Occipital lobe (tissue), 3 donors: ENCODE measurements at places on chromosomes 5 and 9.

DNA sequence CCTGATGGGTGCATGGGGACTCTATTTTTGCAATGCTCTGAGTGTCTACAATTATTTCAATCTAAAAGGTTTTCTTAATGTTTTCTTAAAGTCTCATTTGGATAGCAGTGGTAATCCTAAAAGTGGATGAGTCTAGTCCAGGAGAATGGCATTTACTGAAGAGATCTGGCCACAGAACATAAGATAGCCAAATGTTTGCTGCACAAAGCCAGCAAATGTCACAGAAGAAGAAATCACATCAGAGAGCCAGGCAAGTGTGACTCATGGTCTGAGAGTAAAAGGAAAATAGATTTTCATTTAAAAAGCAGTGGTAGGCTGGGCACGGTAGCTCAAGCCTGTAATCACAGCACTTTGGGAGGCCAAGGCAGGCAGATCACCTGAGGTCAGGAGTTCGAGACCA lies 352.7 kb upstream of the GRAMD2B start:
- DNase-seq = no peak

GRCh38 chr5:116754556-116754955 lies 179.9 kb upstream of the SEMA6A start:
- no peak for DNase-seq

DNA sequence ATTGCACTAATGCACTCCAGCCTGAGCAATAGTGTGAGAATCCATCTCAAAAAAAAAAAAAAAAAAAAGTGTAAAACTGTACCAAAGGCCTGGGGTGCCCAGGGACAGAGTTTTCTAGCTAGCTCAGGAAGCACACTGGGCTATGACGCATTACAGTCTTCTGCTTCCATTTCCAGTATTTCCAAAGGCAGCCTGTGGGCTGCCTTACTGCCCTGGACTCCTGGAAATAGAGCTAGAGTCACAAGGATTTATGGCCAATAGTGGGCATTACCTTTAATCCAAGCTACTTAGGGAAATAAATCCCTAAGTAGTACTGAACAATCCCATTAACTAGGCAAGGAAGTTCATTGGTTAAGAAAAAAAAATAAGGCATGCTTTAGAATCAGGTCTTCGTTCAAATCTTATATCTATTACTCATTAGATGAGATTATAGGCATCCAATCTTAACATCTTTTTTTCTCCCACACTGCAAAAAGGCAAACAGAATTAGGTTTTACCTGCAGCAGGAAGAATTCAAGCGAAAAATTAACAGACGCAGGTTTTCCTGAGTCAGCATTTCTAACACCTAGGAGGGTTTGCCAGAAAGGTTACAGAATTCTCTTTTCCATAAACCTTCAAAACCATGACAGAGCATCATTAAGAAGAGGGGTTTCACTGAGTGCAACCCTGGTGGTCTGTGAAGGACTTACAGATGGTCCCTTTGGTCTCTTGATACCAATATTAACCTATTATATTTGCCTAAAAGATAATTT lies 85.6 kb upstream of the CCDC112 start:
- no peak for DNase-seq

DNA sequence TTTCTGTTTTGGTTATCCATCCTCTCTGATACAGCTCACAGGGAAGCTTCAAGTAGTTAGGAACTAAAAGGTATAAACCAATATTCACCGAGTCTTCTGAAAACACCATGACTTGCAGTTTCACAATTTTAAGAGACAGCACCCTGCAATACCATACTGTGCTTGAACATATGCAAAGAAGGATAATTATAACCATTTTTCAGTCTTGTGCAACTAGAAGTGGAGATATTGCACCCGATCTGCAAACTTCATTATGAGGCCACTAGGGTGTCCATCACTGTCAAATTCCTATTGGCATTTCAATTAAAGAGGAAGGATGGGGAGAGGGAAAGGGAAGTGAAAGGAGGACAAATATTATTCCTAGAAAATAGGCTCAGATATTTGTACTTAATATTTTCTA lies 32.4 kb upstream of the CEP120 start:
- no peak for DNase-seq

- no peak for DNase-seq
Measured at GRCh38 chr9:89608641-89609335, 4.0 kb downstream of the GADD45G start.

GRCh38 chr5:111655169-111655924 lies 101.6 kb downstream of the NREP start:
- no peak for DNase-seq

DNA sequence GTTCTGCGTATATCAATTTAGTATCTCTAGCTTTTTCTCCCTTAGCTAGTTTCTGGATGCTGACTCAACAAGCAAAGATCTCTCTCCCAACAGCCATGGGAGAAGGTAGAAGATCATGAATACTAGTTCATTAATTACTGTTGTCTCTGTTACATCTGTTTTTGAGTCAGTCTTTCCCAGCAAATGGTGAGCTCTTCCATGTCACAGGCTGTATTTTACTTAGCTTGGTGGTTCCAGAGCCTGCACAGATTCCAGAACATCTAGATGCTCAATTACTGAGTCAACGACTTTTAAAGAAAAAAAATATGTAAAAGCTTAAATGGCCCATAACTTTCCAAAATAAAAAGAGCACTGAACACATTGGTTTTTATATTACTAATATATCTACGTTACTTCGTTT lies 307.2 kb downstream of the NSG2 start:
- no peak for DNase-seq

GRCh38 chr9:129944506-129945116 lies 98.4 kb downstream of the FNBP1 start:
- no peak for DNase-seq

- DNase-seq = no peak
Measured at GRCh38 chr5:5276430-5276829, 136.3 kb downstream of the ADAMTS16 start.

GRCh38 chr5:74685979-74686631 lies 1.1 kb downstream of the HEXB start:
- no peak for DNase-seq

GRCh38 chr5:139392324-139392677 lies 2.6 kb upstream of the MZB1 start:
- DNase-seq = no peak

- DNase-seq = no peak
Measured at GRCh38 chr5:31346896-31347551, 153.5 kb downstream of the CDH6 start.

GRCh38 chr5:169736653-169737052 lies 99.6 kb downstream of the DOCK2 start:
- no peak for DNase-seq

- no peak for DNase-seq
Measured at GRCh38 chr5:143318270-143318669, 85.2 kb downstream of the NR3C1 start.

GRCh38 chr9:111038331-111039230 lies at the start of gene LPAR1:
TSS of gene LPAR1 (minus strand) at chr9:111038470. CDS start at chr9:110972117, 66,353 bp downstream.
- no peak for DNase-seq

DNA sequence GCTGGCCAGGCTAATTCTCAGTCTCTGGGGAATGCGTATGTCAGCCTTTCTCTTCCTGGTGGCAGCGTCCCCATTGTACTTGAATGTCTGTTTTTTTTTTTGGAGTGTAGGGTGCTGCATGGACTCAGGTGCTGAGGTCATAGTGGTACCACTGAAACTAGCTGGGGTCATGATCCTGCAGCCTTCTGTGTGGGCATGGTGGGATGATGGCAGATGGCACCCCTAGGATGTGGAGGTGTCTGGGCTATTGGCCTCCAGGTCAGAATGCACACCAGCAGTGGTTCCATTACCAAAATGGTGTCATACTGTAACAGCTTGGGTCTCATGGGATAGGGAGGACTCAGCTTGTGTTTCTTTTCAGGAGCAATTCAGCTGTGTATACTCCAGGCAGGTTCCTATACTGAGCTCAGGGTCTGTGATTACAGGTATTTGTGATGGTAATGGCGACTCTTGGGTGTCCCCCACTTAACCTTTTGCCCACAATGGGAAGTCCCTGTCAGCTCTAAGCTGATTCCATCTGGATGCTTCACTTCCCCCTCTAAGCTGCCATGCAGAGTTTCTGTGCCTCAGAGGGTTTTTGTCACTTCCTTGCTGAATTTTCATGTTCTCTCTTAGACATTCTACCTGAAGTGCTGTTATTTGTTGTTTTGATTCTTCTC lies 17.9 kb downstream of the HSD17B4 start:
- no peak for DNase-seq

DNA sequence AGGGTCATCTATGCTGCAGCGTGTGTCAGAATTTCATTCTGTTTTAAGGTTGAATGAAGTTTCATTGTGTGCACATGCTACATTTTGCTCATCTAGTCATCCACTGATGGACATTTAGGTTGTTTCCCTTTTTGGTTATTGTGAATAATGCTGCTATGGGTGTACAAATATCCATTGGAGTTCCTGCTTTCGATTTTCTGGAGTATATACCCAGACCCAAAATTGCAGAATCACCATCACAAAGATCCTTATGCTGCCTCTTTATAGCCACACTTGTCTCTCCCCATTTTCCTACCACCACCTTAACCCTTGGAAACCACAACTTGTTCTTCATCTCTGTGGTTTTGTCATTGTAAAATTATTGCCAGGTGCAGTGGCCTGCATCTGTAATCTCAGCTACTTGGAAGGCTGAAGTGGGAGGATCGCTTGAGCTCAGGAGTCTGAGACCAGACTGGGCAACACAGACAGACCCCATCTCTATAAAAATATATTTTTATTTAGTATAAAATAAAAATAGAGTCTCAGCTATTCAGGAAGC lies 166.2 kb downstream of the HSD17B3 start:
- no peak for DNase-seq

DNA sequence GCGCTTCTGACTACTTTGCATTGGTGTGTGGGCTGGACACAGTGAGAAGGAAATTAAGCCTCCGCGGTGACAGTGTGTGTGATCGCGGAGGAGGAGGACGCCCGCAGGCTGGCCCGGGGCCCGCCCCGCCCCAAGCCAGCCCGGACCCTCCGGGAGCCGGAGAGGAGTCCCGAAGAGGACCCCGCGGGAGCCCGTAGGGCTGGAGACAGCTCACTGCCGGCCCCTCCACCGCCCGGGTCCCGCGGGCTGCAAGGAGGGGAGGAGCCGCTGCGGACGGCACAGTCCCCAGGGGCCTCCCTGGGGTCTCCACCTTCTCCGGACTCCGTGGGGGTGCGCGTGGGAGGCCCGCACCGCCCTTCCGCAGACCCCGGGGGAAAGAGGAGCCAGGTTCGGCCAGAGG lies 146.4 kb upstream of the ERCC6L2 start:
- DNase-seq = no peak

DNA sequence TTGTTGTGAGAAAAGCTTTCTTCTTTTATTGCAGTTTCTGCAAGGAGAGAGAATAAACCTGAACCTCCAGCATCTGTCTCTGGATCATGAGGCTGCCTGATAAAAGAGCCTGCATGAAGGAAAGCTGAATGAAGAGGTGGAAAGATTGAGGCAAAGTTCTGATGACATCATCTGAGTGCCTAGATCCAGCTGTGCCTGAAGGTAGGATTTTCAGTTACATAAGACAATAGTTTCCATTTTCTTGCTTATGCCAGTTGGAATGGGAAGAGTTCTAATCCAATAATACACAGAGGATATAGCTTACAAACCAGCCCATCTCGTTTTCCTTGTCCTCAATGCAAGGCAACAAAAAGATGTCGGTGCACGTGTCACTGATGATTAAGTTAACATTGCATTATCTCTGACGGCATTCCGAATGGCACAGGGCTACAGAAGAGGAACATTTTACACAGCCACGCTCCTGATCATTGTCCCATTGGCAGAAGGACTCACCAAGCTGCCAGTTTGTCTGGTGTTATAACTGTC lies 105.5 kb upstream of the ERCC6L2 start:
- DNase-seq = no peak

DNA sequence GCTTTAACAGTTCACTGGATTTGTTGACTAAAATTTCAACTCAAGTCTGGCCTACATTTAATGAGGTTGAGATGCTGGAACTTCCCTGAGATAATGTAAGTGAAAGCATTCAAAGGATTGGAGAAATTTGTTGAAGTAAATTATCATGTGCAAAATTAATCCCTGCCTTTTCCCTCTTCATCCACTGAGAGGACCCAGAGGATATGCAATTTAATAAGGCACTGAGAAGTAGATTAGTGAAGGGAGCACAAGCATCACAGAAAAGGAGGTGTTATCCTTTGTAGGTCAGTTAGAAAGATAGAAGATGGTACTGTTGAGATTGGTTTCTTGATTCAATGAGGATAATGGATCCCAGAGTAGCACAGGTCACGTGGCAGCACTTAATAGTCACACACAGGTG lies 42.6 kb upstream of the ANKRD31 start:
- DNase-seq = no peak

DNA sequence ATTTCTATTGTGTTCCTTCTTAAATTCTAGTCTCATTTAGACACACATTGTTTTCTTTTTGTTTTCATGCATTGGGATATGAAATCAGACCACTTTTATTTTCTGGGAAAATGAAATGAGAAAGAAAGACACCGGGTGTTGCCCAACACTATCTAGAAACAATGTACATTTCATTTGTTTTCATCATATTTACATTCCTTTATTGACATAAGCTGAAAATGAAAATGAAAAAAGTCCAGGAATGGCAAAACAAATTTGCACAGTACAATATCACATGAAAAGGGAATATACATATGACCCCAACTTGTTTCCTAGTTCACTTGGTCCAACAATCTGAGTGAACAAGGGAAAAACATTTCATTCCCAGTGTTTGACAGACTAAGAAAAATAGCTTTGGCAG lies 20.7 kb downstream of the IFNE start:
- DNase-seq = no peak

DNA sequence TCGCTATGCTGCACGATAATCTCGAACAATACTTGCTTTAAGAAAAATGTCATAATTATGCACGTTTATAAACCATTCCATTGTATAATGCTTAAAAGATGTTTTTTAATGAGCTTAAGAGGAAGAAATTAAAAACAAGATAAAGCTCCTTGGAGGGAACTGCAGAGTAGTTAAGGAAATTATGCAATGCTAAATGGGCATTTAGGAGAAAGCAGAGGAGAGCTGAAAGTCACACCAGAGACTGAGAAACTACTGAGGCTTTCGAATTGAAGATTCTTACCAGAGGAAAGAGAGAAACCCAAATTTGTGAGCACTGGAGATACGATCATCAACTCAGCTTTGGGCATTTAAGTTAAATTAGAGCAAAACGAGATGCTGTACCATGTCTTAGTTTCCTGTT lies 119.4 kb downstream of the CDH10 start:
- DNase-seq = no peak

DNA sequence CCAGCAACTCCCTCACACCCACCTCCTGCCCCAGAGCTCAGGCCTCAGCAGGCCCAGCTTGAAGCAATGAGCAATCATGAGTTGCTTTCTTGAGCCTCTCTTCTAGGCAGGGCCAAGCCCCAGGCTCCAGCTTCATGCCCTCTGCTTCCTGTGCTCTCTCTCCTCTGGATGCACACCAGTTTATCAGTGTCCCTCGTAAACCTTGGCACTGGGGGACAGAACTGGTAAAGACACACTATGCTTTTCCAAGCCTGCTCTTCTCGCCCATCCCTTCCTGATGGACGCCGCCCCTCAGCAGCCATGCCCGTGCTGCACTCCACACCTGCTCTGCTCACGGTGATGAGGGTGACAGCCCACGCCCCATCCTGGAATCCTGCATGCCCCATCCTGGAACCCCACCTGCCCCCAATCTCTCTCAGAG lies 49.4 kb upstream of the ORM1 start:
- DNase-seq = no peak
